ENCODE measurements at places on chromosomes 16 and 17. TPM values are rescaled to one million over a fixed set of nuclear protein-coding genes. Genes with fewer than 3 reads are reported as not detected.

DNA sequence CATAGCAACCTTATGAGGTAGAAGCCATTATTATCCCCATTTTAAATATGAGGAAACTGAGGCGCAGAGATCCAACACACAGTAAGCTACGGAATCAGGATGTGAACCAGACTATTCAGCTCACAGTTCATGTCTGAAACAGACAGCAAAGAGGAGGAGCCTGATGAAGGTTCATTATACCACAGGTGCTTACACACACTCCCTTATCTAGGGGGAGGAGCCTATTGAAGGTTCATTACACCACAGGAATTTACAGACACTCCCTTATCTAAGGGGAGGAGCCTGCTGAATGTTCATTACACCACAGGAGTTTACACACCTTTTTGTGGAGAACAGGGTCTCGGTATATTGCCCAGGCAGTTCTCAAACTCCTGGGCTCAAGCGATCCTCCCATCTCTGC lies 21.9 kb downstream of the C16orf95 start:
- H3K4me1 ChIP-seq = no peaks in the 10 kb centered on the region
- no peak for DNase-seq
- H3K27ac ChIP-seq = no peak overlapping the region

- no peak overlapping the region for H3K4me3 ChIP-seq
- DNase-seq = no peak
- H3K4me1 ChIP-seq = peaks cover 21% of the 10 kb centered on the region
- peaks cover 82% of the 10 kb centered on the region for H3K27me3 ChIP-seq
- no peaks in the 10 kb centered on the region for H3K36me3 ChIP-seq
Measured at GRCh38 chr17:48592577-48592976, 1.0 kb downstream of the HOXB5 start.

- peaks cover 15% of the 10 kb centered on the region for H3K36me3 ChIP-seq
- no peak overlapping the region for H3K4me3 ChIP-seq
- DNase-seq = no peak
- no peaks in the 10 kb centered on the region for H3K27me3 ChIP-seq
- H3K27ac ChIP-seq = no peak overlapping the region
- no peaks in the 10 kb centered on the region for H3K4me1 ChIP-seq
Measured at GRCh38 chr16:15732416-15732815, 82.4 kb downstream of the NDE1 start.

GRCh38 chr16:46757339-46758050 lies 9.4 kb upstream of the MYLK3 start:
- H3K36me3 ChIP-seq = no peaks in the 10 kb centered on the region
- H3K4me3 ChIP-seq = no peak overlapping the region
- H3K27me3 ChIP-seq = no peaks in the 10 kb centered on the region
- peaks cover 2% of the 10 kb centered on the region for H3K4me1 ChIP-seq
- DNase-seq = no peak
- no peak overlapping the region for H3K27ac ChIP-seq

- H3K27ac ChIP-seq = no peak overlapping the region
- DNase-seq = peak; percentile 9
- H3K27me3 ChIP-seq = no peaks in the 10 kb centered on the region
- peaks cover 8% of the 10 kb centered on the region for H3K4me1 ChIP-seq
- no peak overlapping the region for H3K4me3 ChIP-seq
Measured at GRCh38 chr17:66386498-66387351, 84.3 kb downstream of the PRKCA start.

DNA sequence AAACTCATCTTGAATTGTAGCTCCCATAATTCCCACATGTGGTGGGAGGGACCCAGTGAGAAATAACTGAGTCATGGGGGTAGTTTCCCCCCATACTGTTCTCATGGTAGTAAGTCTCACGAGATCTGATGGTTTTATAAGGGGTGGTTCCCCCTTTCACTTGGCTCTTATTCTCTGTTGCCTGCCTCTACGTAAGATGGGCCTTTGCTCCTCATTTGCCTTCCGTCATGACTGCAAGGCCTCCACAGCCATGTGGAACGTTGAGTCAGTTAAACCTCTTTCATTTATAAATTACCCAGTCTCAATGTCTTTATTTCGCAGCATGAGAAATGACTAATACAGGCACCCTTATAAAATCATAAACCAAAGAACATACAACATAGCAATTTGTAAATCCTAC lies 79.0 kb downstream of the XYLT1 start:
- no peak overlapping the region for H3K4me3 ChIP-seq
- no peaks in the 10 kb centered on the region for H3K36me3 ChIP-seq
- DNase-seq = no peak
- H3K27me3 ChIP-seq = no peaks in the 10 kb centered on the region
- H3K4me1 ChIP-seq = no peaks in the 10 kb centered on the region

- DNase-seq = no peak
- no peaks in the 10 kb centered on the region for H3K36me3 ChIP-seq
- H3K27ac ChIP-seq = no peak overlapping the region
- no peaks in the 10 kb centered on the region for H3K27me3 ChIP-seq
Measured at GRCh38 chr17:6100891-6101500, 30.8 kb downstream of the WSCD1 start.

The CCL3 gene
- 190 TPM for polyA plus RNA-seq

The LITAFD gene
- not detected for polyA plus RNA-seq

The NAT9 gene
- 7.8 TPM for polyA plus RNA-seq

The ITGAD gene
- polyA plus RNA-seq = not detected
